Stimulated activated CD8-positive, alpha-beta memory T cell treated with anti-CD3 and anti-CD28 coated beads, Interleukin-12 subunit alpha, Interleukin-12 subunit beta, amount 100 ng/mL, for 4 hours (primary cell): ENCODE measurements at places on chromosomes 6 and 20.

- no peak for DNase-seq
These were observed 1008.3 kb downstream of the KIF16B start for GRCh38 chr20:15564981-15565380.

GRCh38 chr6:28383235-28384142, 16.1 kb downstream of the ZSCAN12 start:
- DNase-seq, result peak; percentile 17

- DNase-seq, result no peak
These were observed 234.1 kb upstream of the TSHZ2 start for GRCh38 chr20:52738081-52738480.

- no peak for DNase-seq
These were observed 273.2 kb downstream of the CDC5L start for GRCh38 chr6:44660561-44661220.

- no peak for DNase-seq
These were observed 527 bp upstream of the DOK5 start for GRCh38 chr20:54474866-54475265.

- no peak for DNase-seq
These were observed 222.2 kb downstream of the LY86 start for GRCh38 chr6:6810727-6811126.

DNA sequence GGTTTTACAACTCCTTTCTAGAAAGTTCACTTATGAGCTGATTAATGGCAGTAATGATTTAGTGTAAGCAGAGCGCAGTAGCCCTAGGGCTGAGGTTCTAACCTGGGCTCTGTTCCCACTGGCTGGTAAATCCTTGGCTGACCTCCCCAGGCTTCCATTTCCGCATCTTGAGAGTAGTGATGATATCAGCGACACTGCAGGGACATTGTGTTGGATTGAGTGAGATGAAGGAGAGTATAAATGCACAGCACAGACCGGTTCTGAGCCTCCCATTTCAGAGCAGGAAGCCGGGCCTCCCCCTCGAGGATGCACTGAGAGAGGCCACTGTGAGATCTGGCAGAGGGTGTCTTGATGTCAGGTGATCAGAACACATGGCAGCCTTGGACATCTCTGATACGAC, 477.2 kb upstream of the SULF2 start:
- no peak for DNase-seq

DNA sequence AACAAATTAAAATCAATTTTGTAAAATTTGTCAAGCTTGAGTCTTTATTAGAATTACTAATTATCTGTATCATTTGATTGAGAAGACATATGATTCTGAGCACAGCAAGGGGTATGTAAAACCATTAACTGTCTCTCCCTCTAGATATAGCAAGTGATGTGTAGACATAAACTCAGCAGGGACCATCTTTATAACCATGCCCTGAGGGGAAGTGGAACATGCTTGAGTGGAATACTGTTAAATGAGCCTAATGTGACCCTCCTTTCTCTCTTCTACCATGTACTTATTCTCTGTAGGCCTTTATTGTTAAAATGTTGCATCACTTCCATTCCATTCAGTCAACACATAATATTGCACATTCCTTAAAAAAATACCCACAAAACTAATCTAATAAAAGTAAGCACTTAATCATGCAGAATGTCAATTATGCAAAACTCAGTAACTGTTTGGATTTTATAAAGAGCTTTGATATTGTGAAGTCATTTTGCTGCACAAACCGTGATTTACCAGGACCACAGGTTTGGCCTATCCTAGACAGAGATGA, 896.6 kb upstream of the MANEA start:
- no peak for DNase-seq

DNA sequence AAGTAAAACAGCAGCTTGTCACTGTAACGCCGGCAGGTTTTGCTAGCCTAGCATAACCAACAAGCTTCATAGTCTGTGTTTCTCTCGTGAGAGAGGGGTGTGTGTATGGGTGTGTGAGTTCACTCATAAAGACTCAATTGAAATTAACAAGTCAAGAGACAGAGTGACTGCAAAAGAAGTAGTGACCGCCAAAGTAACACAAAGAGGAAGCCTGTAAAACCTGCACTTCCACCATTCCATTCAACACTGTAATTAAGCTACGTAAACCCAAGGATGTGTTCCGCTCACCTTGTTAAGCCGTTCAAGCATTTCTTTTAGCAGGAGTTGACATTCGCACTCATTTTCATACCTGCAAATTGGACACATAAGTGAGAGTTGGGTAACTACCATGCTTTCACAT, 6.6 kb downstream of the BFSP1 start:
- DNase-seq, result no peak

GRCh38 chr6:135675862-135676261, 175.6 kb upstream of the PDE7B start:
- no peak for DNase-seq

GRCh38 chr6:40328386-40328985, 258.7 kb downstream of the LRFN2 start:
- DNase-seq, result no peak

DNA sequence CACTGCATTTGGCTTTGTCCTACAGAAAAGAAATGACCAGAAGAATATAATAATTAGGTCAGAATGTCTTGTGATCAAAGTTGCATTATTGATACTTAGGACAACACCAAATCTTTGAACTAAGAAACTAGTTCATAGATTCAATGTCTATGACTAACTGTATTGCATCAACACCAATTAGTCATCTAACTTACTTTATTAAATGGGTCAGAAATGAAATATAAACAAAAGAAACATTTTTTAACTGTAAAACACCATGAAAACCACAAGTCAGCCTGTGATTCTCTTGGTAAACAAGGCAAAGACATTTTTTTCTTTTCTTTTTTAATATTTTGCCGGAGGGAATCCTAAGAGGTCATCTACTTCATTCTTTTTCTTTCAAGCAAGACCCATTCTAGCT, 114.1 kb upstream of the HDDC2 start:
- DNase-seq, result no peak

DNA sequence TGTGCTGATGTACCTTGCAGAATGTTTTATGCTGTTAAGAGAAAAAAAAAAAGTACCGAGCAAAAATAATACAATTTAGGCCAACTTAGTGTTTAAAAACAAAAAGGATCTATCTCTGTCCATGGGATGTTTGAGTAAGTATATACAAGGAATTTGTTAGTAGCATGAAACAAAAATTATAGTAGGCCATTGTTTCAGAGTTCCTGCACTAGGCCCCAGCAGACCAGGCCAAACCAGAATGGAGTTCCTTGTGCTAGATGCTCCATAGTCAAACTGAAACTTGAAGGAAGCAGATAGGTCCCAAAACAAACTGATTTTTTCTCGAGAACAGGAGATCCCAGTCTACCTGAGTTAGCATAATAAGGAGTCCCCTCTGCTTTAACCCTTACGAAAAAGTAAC, 72.5 kb downstream of the SNX9 start:
- no peak for DNase-seq

DNA sequence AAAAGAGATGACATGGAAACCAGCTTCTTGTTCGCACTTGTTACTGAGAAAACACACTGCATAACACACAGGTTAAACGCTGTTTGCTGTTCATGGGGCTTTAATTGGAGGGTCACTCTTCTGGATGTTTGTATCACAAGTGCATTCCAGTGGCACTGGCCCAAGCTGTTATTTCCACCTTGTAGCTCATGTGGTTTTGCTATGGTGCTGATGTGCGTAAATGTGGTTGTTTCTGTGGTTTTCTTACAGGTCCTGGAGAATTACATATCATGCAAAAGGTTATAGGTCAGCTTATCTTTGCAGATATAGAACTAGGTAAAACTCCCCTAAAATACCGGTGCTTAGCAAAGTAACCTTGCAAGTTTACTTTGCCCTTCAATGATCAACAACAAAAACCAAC, 89.3 kb upstream of the AHI1 start:
- DNase-seq, result no peak

- no peak for DNase-seq
These were observed 67.2 kb upstream of the LAMP5 start for GRCh38 chr20:9447182-9447581.

GRCh38 chr20:2984956-2985661, 58.3 kb upstream of the GNRH2 start:
- no peak for DNase-seq

- DNase-seq, result no peak
These were observed 9.9 kb upstream of the PCIF1 start for GRCh38 chr20:45924391-45925261.

GRCh38 chr6:57432919-57433684, 115.7 kb downstream of the PRIM2 start:
- DNase-seq, result no peak

DNA sequence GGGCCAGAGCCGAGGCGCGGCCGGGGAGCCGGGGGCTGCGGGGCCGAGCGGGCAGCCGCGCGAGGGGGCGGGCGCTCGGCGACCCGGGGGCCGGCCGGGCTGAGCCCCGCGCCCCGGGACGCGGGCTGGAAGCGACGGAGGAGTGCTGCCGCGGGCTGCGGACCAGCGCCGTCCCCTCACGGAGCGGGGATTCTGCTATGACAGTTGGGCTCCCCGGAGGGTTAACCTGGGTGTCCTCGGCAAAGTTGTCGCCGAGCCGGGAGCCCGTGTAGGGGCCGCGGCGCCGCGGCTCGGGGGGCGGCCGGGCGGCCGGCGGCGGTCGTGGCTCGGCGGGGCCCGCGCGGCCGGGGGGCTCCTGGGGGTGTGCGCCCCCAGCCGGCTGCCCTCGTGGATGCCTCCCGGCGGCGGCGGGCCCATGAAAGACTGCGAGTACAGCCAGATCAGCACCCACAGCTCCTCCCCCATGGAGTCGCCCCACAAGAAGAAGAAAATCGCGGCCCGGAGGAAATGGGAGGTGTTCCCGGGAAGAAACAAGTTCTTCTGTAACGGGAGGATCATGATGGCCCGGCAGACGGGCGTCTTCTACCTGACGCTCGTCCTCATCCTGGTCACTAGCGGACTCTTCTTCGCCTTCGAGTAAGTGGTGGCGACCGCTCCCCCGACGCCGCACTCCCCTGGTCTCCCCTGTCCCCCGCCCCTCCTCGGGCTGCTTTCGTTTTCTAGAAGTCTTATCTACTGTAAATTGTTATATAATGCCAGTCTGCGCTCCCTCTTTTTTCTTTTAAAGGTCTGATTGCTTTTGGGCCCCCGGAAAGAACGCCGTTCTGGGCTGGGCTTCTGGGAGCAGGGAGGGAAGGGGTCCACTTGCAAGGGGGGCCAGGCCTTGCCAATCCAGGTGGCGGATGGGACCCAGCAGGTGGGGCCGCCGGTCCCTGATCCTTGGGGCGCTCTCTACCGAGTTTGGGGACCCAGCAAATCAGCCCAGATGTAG, 936 bp downstream of the ZDHHC14 start:
- peak; percentile 41 for DNase-seq

- DNase-seq, result peak; percentile 46
These were observed 43.8 kb downstream of the MDFI start for GRCh38 chr6:41682056-41682477.

DNA sequence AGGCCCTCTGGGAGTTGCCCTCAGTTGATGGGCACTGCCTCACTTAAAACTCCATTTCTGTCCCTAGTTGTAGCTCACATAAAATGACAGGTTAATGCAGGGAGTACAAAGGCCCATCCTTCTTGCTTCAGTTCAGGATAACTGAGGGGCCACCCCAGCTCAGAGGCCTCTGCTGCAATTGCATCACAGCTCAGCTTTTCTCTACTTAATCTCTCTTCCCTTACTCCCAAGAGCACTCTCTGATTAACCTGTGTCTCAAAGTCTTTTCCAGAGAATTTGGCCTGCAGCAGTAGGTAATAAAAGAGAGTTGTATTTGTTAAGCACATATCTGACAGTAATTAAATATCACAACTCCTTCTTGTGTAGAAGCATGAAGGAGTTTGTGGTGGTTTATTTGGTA, 40.9 kb upstream of the FLRT3 start:
- DNase-seq, result no peak

DNA sequence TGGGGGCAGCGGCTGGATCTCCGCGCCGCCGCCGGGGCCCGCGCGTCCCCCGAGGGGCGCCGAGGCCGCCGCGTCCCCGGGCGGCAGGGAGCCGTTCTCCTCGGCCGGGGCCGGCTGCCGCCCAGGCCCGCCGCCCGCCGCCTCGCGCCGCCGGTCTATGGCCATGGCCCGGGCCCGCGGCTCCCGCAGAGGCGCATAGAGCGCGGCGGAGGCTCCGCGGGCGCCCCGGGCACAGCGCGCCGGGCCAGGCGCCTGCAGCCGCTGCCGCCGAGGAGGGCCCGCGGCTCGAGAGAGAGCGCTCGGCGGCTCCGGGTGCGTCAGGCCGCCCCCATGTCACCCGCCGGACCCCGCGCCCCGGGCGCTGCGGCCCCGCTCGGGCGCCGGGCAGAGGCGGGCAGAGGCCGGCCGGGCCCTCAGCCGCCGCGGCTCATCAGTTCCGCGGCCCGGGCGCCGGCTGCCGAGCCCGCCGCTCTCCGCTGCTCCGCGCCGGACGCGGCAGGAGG, 404 bp downstream of the SLC22A23 start:
- DNase-seq, result no peak

DNA sequence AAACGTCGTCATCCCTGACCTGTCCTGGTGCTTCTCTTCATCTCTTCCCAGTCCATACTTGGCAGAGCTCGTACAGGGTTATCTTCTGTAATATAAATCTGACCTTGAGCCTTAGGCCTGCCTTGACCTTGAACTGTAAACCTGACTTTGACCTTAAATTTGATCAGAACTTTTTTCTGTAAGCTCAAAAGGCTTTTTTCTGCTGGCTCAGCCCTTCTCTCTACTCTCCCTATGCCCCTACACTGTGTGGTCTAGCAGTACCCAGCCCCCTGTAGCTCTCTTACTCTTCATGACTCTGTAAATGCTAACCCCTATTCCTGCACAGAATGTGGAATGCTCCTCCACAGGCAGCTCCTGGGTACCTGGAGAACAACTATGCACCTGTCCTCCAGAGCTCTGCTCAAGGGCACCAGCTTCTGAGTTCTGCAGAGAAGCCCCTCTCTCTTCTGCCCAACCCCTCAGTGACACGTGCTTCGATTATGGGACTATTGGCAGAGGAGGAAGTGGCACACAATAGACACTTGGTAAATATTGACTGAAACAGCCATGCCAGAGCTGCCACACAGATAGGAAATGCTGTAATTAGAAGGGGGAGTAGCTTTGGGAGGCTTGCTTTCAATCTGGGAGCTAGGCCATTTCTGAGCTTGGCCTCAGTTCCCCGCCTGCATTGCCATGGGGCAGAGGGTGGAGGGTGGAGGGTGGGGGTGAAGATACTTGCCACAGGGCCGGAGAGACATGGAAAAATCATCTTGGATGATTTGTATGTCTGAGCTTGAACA, 15.4 kb downstream of the SNPH start:
- DNase-seq, result no peak

DNA sequence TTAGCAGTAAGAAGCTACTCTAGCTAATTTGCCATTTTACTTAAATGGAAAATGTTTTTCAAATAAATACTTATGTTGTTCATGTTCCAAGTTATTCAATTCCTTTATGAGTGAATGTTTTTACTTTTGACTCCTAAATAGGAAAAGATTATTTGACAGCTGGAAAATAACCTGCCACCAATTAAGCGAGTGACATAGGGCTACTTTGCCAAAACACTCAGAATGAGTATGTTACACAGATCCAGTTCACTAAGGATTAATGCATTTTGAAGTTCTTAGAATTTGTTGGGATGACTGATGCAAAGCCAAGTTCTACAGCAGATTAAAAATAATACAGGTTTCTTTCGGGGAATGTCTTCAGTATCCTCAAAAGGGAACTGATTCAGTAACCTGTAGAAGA, 144.4 kb downstream of the ADGRG6 start:
- DNase-seq, result no peak

GRCh38 chr6:38095054-38095453, 275.5 kb downstream of the ZFAND3 start:
- DNase-seq, result no peak

GRCh38 chr6:20399518-20399917, 2.2 kb upstream of the E2F3 start:
- DNase-seq, result no peak
